Right forelimb (tissue), 1 donor: ENCODE measurements at places on chromosomes 11 and 22.

DNA sequence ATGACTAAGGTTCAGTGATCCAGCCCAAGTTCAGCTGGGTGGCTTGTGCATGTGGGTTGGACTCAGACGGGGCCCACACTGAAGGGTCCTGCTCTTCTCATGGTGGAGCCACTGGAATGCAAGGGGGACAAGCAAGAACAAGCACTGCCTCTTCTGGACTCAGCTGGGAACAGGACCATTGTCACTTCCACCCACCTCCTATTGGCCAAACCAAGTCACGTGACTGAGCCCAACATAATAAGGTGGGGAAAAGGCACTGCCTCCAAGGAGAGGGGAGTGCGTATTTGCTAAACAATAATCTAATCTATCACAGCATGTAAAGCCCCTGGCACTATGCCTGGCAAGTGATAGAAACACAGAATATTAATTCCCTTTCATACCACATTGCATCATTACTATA, 87.1 kb downstream of the CHST1 start:
- DNase-seq: no peak

GRCh38 chr11:1573077-1573902, 1.2 kb upstream of the DUSP8 start:
- DNase-seq: peak; percentile 41

DNA sequence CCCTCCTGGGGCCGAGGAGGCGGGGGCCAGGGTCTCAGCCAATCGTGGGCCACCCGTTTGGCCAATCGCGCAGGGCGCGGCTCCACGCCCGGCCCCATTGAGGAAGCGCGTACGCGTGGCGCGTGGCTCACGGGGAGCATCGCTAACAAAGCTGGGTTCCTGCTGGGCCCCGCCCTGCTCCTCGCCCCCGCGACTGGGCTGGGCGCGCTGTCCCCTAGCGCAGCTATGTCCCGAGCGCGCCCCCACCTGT, 614 bp upstream of the ASCL2 start:
- no peak for DNase-seq

- no peak for DNase-seq
These were observed 40.5 kb downstream of the TPCN2 start for GRCh38 chr11:69089258-69089657.

DNA sequence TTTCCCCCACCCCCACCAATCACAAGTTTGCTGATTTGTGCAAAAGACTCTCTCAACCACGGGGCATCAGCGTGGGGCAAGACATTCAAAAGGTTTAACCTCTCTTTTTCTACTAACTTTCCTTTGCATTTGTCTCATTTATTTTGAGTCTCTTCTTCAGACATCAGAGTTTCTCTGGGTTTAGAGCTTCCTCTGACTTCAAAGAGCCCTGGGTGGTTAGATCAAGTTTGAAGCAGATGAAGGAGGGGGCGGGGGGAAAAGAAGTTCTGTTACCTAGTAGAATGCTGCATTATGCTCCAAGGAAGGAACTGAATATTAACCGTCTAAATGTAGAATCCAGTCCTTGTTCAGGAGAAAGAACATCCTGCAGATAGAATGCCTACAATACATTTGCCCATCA, 24.5 kb downstream of the GAS2 start:
- no peak for DNase-seq
